GM12864 (cell line): ENCODE measurements at places on chromosomes 12 and 14.

DNA sequence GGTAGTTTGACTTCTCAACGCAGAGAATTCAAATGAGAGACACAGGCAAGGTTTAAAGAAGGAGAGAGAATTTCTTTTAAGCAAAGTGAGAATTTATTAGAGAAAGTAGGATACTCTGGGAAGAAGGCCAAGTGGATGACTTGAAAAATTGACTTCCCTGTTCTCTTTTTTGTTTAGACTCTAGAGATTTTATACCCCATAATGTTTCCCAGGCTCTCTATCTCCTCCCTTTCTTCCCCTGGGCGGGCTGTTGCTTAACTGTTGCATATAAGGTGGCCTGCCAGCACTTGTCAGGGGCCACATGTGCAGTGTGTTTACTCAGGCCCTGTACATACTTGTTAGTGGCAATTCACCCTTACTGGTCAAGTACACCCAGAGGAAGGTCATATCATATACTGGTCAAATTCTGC lies 403.7 kb downstream of the SLC6A15 start:
- no peak for DNase-seq

DNA sequence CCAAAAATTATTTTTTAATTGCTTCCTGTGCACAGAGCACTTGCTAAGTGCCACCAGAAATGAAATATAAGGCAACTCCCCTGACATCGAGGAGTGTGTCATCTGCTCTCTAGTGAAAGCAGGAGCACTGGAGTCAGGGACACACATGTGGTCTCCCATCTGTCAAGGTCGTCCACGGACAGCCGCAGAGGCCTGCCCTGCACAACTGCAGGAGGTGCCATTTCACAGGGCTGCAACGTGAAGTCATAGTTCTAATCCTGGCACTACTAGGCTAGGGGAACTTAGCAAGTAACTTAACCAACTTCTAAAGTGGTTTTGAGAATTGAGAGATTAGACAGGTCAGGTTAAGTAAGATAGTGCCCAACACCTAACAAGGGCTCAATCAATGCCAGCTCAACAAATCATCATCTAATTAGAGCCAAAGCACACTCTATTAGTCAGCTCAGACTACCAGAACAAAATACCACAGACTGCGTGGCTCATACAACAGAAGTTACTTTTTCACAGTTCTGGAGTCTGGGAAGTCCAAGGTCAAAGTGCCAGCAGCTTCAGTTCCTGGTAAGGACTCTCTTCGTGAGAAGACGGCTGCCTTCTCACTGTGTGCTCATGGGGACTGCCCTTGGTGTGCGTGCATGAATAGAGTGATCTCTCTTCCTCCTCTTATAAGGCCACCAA lies 30.7 kb downstream of the FOXN3 start:
- no peak for DNase-seq

DNA sequence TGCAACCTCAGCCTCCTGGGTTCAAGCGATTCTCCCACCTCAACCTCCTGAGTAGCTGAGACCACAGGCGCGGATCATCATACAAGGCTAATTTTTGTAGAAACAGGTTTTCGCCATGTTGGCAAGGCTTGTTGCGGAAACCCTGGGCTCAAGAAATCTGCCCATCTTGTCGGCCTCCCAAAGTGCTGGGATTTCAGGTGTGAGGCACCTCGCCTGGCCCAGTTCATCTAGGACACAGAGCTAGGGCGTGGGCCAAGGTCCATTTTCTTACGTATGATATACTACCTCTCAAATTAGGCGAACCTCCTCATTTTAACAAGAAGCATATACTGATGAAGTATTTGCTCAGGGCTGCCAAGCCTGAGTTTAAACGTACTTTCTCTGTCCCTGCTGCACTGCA lies 2.1 kb downstream of the RPS29 start:
- DNase-seq = no peak

DNA sequence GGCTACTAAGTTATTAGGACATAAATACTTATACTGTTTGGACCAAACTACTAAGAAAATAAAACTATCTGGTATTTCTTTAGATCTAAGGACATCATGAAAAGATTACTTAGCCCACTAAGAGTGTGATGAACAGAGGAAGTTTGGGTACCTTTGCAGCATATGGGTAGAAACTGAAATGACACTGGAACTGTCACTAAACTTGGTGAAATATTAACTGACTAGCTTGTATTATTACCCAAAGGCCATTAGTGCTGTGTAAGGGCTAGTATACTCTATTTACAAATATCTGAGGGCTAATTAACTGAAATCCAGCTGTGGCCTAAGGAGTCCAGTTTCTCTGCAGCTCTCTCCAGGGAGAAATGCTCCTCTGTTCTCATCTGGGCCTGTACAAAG lies 45.5 kb downstream of the PAWR start:
- no peak for DNase-seq

DNA sequence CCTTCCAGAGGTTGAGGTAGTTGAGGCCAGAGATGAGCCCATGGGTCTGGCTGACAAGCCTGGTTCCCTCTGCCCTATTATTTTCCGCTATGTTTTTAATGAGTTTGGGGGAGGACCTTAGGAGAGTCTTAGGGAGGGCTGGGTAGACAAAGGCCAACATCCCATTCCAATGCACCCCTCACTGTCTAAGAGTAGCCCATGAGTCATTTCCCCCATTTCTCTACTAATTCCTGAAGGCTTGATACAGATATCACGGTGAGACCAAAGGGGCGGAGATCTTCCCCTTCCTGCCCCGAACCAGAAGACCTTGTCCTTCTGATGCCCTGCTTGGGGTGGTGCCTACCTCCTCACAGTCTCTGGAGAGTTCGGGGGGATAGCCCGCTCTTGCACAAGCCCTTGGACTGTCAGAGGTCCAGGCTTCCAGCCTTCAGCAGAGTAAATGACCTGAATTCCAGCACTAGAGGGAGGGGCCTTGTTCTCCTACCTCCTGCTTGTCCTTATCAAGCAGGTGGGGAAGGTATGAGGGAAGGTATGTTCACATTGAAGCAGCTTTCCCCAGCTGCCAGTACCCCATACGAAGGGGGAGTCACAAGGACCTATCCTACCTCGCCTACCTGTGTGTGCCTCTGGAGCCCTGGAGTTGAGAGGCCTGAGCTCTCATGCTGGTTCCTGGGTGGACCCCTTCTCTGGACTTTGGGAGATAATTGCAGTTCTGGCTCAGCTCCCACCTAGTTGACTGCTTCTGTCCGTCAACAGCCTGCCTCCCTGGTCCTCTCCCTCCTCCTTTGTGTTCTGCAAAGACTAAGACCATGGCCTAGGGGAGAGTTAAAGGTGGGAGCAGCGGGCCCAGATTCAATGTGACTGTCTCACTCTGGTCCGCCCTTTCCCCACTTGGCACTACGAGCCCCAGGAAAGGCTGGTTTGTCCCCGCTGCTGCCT lies 3.7 kb downstream of the PSMB11 start:
- no peak for DNase-seq

GRCh38 chr14:54845641-54846040 lies 57.0 kb downstream of the GCH1 start:
- DNase-seq = no peak

DNA sequence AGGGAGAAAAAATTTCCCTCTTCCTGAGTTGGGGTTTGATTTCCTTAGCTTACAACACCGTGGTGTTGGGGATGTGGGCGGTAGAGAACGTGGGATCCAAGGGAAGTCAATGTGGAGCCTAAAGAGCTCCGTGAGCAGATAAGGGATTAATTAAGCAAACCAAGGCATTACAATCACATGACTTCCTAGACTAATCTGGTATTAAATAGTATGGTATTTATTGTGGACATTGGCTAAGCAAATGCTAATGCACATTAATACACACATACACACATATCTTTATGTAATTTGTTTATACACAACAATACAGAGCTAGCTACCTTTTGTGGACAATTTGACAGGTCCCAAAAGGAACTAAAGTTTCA lies 791 bp upstream of the RNF41 start:
- DNase-seq = no peak

DNA sequence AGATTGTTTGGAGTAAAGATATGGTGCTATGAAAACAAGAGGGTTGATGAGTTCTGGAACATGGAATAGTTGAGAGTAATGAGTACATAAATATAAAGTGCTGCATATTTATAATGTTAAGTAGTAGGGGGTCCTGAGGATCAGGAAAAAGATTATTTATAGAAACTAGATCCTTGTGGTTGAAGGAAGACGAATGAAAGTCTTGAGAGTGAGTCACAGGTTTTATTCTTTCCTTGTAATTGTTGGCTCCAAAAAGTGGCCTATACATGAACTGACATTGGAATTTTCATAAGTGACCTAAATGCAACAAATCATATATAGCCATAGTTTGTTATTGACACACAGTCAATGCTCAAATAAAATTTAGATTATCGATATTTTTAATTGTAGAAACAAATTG lies 440.4 kb upstream of the PRICKLE1 start:
- no peak for DNase-seq

GRCh38 chr14:69756298-69756697 lies 10.6 kb upstream of the SRSF5 start:
- DNase-seq = no peak

GRCh38 chr12:2804393-2805142 lies 7.9 kb upstream of the ITFG2 start:
- no peak for DNase-seq

- DNase-seq = no peak
Observed at GRCh38 chr12:14314801-14315200, 50.7 kb upstream of the ATF7IP start.

DNA sequence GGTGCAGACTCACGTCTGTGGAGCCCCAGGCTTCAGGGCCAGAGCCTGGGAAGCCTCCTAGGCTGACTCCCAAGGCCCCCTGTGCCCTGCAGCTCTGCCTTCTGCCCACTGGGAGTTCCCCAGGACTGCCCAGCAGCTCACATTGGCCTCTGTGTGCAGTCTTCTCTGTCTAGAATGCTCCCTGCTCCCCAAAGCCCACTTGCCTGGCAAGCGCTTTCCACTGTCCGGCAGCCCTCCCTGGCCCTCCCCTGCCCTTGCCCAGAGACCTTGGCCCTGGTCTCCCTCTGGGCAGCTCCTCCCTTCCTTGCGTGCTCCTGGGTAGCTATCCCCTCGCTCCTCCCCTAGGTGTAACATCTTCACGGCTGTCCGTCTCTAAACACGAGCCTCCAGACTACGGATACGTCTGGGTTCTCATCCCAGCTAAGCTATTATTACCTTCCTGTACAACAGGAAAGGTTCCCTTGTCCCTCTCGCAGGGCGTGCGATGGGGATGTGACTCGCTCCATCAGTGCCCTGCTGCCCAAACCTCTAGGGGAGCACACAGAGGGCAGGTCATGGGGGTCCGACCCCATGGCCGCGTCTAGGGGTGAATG lies 325.5 kb upstream of the RTL1 start:
- no peak for DNase-seq

- DNase-seq = no peak
Observed at GRCh38 chr12:53887006-53887405, 51.6 kb upstream of the HOXC13 start.

DNA sequence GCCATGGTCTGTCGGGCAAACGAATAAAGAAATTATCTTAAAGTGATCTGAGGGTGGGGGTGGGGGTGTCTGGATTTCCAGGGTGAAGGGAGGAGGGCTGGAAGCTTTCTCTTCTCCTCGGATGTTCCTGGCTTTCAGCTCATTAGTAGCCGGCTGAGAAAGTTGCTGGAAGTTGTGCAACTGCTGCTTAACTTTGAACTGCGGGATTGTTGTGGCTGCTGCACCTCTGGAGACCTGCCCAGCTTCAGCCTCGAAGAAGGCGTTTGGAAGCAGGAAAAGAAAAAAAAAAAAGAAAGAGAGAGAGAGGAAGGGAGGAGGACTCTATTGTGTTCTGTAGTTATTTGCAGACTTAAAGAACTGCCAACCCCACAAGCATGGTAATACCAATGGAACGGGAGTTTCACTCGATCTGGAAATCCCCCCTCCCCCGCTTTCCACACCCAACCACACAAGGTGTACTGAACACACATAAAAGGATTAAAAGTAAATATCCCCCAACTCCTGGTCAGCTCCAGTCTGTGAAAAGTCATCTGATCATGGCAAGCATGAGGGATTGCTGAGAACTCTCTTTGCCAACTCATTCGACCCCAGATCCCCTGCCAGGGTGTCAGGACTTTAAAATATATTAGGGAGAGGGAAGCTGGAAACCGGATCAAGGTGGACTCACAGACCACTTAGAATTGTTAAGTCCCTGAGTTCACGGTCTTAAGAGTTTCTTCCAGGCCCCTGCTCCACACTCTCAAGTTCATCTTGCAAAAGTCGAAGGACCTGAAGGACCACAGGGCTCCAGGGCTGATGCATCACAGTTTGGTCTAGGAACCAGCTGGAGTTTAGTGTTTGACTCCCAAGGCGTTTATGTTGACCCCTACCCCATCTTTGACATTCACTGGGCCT lies at the start of gene RASSF9:
RASSF9 (minus strand) TSS at position 213 of the 894 bp plus-strand sequence; CDS start at position 5, 208 bp downstream.
- no peak for DNase-seq

- DNase-seq = no peak
Observed at GRCh38 chr12:105287408-105287807, 43.1 kb upstream of the C12orf75 start.

DNA sequence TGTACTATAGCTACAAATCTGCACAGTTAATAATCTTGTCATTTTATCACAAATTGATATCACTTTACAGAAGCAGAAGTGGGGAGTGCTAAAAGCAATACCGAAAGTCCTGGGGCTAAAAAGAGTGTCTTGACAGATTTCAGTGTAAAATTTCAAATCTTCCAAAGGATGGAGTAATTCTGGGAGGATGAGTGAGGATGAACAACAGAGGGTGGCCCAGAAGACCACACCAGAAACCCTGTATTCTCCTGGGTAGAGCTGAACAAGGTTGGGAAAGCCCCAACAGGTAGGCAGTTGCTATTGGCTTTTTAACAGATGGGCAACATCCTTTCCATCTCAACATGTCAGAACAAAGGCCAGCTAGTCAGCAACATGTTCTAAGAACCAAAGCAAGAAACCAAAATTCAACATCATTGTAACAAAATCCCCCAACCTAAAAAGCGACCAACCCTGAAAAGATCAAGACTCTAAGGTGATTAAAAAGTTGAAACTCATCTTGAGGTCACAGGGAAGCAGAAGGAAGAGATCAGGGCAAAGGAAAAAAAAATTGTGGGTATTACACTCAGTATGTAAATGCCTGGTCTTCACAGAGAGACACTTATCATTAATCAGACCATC lies 38.8 kb downstream of the CBX5 start:
- DNase-seq = no peak

DNA sequence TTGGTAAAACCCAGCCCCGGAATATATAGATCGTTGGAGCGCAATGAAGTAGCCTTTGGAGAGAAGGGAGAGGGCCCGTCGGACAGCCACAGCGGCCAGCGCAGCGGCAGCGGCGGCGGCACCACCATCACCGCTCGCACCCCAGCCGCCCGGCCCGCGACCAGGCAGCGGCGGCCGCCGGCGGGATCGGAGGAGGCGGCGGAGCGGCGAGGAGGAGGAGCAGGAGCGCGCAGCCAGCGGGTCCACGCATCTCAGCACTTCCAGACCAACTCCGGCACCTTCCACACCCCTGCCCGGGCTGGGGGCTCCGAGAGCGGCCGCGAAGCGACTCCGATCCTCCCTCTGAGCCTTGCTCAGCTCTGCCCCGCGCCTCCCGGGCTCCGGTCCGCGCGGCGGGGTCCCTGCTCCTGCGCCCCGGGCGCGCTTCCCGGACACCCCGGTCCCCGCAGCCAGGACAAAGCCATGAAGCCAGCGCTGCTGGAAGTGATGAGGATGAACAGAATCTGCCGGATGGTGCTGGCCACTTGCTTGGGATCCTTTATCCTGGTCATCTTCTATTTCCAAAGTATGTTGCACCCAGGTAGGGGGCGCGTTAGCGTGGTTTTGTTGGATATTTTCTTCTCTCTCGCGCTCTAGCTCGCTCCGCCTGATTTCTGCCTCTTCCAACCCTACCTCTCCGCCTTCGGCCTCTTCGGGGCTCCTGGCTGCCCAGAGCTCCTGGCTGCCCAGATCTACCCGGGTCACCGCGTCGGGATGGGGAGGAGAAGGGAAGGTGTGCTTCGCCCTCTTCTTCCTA lies 400 bp downstream of the CHST11 start:
- no peak for DNase-seq

- no peak for DNase-seq
Observed at GRCh38 chr12:84605983-84606382, 306.6 kb downstream of the SLC6A15 start.
